ENCODE measurements at places on chromosomes 1 and 21.

DNA sequence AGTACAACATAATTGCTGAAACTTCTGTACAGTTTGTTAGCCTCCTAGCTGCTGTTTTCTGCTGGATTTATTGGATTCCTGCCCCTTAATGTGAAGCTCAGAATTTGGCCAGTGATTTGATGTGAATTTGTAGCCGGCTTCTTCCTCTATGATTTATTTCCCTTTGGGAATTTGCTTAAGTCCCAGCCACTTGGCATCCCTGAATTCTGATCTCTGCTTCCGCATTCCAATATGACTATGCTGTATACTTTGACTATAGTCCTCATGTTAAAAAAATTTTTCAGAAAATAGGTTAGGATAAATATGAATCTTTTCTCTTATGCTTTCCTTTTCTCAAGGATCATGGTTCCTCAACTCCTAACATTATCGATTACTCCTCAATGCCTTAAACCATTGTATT, 12.4 kb upstream of the LRIF1 start:
- no peak for DNase-seq

DNA sequence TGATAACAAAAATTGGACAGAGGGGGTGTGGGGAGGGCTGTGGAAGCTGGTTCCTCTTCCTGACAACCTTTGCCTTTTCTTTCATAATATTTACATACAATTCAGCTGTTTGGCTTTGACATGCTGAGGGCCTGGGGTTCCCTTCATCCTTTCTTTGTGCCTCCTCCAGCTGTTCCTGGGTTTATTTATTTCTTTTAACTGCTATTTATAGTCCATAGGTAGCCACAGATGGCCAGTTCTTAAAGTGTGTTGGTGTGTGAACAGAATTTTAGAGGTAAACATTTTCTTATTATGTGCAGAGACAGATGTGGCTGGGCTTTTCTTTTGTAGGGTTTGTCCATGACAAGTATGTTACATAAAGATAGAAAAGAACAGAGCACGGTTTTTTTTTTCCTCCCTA, 34.1 kb upstream of the CNIH3 start:
- DNase-seq = no peak

- DNase-seq = no peak
Observed at GRCh38 chr1:219304227-219305226, 130.8 kb downstream of the LYPLAL1 start.

- DNase-seq = no peak
Observed at GRCh38 chr1:224528900-224529299, 87.2 kb upstream of the CNIH3 start.

DNA sequence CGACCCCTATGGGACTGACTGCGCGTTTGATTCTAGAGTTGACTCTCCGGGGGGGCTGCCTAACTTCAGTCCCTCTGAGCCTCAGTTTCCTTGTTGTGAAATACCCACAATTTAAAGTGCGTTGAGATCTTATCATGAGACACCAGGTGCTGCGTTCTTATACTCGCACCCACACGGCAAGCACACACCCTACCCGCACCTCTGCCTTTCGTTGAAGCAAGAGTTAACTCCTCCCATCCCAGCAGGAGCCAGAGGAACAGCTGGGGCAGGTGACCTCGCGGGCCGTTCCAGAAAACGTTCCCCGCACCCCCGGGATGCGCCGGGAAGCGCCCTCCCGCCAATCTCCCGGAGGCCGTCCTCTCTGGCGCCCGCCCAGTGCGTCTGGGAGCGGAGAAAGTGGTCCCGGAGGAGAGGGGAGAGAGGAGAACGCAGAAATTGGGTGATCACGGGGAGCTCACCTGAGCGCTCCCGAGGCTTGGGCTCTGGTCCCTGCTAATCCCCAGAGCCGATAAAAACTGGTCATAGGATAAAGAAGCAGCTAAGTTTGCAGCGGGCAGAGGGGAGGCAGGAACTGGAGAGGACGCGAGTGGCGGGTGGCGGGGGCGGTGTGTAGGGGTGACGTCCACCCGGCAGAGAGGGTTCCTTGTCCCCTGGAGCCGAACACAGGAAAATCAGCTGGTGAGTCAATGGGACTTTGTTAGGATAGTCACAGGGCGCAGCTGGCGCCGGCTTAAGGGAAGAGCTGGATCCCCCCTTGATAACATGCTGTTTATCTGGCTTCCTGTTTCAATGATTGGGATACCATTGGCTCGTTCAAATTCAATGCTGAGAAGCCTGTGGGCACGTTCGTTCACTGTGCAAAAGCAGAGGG, 869 bp downstream of the NAV1 start:
- no peak for DNase-seq

- no peak for DNase-seq
Observed at GRCh38 chr1:50208315-50208714, 99.6 kb downstream of the ELAVL4 start.

DNA sequence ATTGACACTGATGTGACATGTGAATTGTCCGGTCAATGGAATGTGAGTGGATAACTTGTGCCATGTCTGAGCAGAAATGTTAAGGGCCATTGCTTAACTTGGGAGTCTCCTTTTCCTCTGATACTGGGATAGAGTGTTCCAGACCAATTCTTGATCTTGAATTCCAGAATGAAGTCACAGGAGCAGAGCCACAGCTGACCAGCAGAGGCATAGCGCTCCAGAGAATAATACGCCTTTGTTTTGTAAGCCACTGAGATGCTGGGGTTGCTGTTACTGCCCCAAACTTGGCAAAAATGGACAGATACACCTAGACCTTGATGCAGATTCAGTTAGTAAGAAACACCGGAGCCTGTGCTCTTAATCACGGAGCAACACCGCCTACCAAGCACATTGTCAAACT, 6.3 kb downstream of the KCNJ6 start:
- no peak for DNase-seq

DNA sequence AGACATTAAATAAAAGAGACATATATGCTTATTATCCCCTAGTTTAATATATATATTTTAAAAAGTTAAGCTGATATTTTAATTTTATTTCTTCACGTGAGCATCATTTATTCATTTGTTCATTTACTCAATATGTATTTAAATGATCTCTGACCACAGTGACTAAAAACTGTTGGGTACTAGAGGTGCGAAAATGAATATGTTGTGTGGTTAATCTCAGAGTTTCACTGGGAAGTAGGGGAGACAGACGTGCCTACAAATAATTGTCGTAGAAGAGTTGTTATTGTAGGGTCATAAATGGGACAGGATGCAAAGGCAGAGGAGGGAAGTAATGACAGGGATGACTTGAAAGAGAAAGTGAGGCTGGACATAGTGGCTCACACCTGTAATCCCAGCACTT, 213.0 kb upstream of the CACYBP start:
- DNase-seq = no peak

DNA sequence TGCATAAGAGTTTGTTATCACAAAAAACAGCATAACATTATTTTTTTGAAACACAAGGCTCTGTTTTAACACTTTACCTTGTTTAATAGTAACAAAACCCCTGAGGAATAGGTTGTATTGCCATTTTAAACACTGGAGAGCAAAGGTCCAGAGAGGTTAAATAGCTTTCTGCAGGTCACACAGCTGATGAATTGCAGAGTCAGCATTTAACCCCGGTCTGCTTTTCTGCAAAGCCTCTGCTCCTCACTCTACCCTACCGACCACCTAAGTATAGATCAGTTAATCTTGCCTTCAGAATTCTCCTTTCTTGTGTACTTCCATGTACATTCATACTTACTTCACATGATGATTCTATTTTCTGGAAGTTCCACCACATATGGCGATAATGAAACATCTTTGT, 42.0 kb downstream of the KCNJ15 start:
- no peak for DNase-seq

- DNase-seq = no peak
Observed at GRCh38 chr1:36772647-36773495, 261.4 kb downstream of the GRIK3 start.

DNA sequence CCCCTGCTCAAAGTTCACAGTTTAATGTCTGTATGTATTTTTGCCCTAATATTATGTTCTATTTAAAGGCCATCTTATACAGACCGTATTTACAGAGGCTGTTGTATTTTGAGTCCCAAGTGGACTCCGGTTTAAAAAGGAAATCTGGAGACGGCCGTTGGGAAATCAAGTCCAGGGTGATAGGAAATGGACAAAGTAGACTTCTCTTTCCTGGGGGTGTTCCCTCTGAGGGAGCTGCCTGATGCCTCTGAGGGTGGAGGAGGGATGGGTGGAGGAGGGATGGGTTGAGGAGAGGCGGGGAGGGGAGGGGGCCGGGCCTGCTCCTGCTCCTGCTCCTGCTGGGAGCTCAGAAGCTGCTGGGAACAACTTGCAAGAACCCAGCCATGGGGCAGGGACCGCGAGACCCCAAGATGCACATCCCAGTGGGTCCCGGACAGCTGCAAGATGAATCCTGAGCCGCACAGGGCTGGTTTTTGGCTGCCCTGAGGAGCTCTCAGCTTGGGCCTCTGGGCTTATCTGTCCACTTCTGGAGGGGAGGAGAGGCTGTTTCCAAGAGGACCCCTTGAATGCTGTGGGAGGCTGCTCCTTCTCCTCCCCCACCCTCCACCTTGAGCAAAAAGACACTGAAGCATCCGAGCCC, 12.0 kb upstream of the ACTL8 start:
- DNase-seq = no peak

DNA sequence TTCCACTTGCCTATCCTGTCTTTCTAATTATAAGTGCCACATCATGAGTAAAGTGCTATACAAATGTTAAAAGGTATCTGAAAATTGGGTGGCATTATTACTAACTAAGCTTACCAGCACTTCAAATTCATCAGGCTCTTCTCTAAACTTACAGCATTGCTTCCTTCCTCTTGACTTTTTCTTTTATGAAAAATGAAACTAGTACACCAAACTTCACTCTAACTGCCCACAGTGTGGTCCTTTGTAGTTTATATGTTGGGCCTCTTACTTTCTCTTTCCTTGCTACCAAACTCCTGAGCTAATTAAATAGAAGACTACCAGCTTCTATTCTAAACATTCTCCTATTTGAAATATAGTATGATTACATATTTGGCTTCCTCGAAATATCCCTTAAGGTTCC, 81.8 kb downstream of the NOTCH2 start:
- no peak for DNase-seq

DNA sequence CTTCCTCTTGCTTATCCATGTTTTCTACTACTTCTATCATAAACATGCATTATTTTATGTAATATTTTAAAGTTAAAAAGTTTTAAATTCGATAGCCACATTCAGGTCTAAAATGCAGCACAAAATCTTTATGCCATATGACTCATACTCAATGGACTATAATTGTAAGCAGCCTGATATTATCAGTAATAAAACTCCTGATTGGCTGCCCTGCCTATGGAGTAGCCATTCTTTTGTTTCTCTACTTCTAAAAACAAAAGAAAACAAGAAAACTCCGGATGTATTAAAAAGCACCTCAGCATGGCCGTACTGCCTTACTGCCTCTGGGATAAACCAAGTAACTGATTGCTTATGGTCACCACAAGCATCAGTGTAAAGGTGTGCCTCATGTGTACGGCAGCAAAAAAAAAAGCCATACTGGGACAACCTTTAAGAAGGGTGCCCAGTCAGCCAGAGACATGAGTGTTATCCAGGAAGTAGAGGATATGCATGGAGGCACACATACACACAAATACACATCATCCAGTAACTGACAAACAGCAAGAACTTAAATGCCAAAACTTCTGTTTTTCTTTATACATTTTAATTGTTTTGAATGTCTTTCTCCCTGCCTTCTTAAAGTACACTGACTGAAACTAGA, 9.2 kb downstream of the SLC35D1 start:
- no peak for DNase-seq

DNA sequence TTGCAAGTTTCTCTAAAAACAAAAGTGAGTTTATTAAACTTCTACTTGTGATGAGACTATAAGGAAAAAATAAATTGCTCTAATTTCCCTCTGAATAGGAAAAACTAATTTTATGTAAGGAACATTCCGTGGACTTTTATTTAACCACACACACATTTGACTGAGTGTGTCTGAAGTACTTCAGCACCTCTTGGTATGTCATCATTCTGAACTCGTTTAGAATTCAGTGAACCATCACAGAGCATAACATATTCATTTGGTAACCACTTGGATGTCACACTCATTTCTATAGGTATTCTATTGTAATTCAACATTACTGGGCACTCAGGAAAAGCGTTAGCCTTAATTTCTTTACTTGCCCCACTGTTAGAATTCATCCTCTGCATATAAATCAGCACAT, 79.1 kb downstream of the RGS21 start:
- DNase-seq = no peak

- no peak for DNase-seq
Observed at GRCh38 chr1:207835958-207836357, 75.0 kb downstream of the CD34 start.

DNA sequence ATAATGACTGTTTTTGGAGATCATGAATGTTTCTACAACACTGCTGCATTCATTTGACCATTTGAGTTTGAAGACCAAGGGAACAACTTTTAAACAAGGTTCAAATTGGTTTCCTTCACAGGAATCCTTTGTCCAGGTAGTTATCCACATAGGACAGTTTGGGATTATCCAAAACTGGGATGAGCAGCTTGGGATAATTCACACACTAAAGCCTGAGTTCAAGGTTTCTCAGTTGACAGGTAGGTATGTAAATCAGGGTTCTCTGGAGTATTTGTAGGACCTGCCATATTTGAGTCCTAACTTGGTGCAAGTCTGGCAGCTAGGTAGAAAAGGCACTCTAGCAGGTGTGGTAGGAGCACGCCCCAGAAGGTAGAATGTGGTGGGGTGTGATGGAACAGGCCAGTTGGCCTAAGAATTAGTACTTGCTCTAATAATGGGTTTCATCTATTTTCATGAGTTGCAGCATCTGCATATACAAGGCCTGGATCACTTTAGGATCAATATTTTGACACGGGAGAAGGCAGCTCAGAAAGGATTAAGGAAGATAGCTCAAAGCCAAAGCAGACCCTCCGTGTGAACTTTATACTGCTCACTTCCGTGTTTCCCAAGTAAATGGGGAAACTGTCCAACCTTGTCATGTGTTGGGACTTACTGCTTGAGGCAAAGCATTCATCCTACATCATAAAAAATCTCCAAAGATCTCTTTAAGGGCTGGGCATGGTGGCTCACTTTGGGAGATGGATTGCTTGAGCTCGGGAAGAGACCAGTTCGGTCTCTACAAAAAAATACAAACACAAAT, 14.1 kb upstream of the RAB42 start:
- DNase-seq = no peak

GRCh38 chr1:114490274-114490693, 20.7 kb downstream of the TRIM33 start:
- no peak for DNase-seq

DNA sequence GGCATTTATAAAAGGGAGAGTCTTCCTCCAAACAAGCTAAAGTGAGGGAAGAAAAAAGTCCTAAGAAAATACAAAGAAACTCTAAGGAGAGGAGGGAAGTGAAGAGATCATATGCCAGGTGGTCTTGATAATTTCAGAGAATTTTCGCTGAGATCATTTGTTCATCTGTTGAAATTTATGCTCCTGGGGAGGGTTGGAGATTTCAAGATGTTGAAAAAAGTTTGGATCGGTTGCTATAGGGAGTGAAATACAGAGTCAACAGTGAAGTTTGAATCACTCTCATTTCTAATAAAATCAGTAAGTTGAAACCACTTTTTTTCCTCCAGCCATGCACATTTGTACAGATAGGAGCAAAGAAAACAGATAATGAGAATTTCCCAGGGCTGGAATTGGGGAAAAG, 299.1 kb upstream of the ADAMTS5 start:
- DNase-seq = no peak
